ENCODE measurements at places on chromosomes 2 and 18. TPM values are rescaled to one million over a fixed set of nuclear protein-coding genes. Genes with fewer than 3 reads are reported as not detected.

Gene CIAO1
- 142 TPM for polyA plus RNA-seq

DNA sequence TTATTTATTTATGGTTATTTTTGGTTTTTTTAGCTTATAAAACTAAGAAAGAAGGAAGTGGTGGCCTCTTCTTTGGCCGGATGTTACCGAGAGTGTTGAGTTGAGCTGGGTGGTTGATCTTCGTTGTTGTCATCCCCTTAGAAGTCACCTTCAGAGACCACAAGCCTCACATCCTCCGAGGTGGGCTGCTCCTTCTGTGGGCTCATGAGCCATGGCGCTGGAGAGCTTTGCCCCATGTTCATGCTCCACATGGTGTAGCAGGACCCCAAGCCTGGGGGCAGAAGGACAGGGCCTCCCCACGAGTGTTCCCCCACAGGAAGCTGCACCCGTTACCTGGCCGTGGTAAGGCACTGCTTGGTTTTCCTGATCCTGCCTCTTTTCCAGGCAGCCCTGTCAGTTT, 23.4 kb downstream of the SNTG2 start:
- peaks cover 4% of the 10 kb centered on the region for H3K36me3 ChIP-seq
- peak overlapping the region; percentile 34 for H3K27ac ChIP-seq
- peak; percentile 24 for DNase-seq
- peak overlapping the region; percentile 44 for H3K4me3 ChIP-seq
- H3K4me1 ChIP-seq = peaks cover 48% of the 10 kb centered on the region

- DNase-seq = peak; percentile 34
- H3K36me3 ChIP-seq = no peaks in the 10 kb centered on the region
- H3K27ac ChIP-seq = peak overlapping the region; percentile 72
- H3K4me1 ChIP-seq = peaks cover 9% of the 10 kb centered on the region
- peaks cover 2% of the 10 kb centered on the region for H3K27me3 ChIP-seq
Observed at GRCh38 chr18:44679914-44680272, 795 bp upstream of the SETBP1 start.

GRCh38 chr2:27255187-27255586, 7.7 kb downstream of the SLC30A3 start:
- H3K27me3 ChIP-seq = peaks cover 16% of the 10 kb centered on the region
- DNase-seq = no peak
- no peak overlapping the region for H3K4me3 ChIP-seq
- H3K27ac ChIP-seq = no peak overlapping the region
- H3K4me1 ChIP-seq = no peaks in the 10 kb centered on the region
- H3K36me3 ChIP-seq = no peaks in the 10 kb centered on the region

- DNase-seq = no peak
- no peak overlapping the region for H3K4me3 ChIP-seq
- H3K4me1 ChIP-seq = peaks cover 4% of the 10 kb centered on the region
- peaks cover 7% of the 10 kb centered on the region for H3K27me3 ChIP-seq
Observed at GRCh38 chr2:45802499-45803138, 151.1 kb downstream of the PRKCE start.

Gene RSAD2
- 16.5 TPM for polyA plus RNA-seq

Gene CARF
- 5.4 TPM for polyA plus RNA-seq

DNA sequence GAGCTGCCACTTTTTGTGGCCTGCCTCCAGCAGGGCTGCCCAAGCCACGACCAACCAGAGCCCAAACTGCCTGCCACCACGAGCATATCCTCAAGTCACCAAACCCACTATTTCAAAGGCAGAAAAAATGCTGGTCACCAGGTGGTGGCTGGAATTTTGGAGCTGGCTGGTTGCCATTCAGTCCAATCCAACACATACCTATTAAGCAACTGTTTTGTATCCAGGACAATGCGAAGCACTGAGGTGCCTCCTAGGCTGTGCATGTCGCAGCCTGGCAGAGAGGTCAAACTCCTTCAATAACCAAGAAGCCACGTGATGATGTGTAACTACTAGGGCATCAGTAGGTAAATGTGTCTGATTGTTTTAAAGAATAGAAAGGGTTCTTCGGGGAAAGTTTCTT, 108.3 kb upstream of the PPP1CB start:
- H3K4me3 ChIP-seq = no peak overlapping the region
- no peaks in the 10 kb centered on the region for H3K36me3 ChIP-seq
- H3K27ac ChIP-seq = no peak overlapping the region
- no peaks in the 10 kb centered on the region for H3K4me1 ChIP-seq

Gene IRS1
- polyA plus RNA-seq = not detected

- H3K27ac ChIP-seq = no peak overlapping the region
- H3K4me1 ChIP-seq = no peaks in the 10 kb centered on the region
- DNase-seq = no peak
Observed at GRCh38 chr2:14517731-14518130, 114.8 kb upstream of the LRATD1 start.

GRCh38 chr2:101725515-101726192, 28.1 kb downstream of the MAP4K4 start:
- no peak overlapping the region for H3K27ac ChIP-seq
- no peaks in the 10 kb centered on the region for H3K36me3 ChIP-seq
- H3K4me1 ChIP-seq = peaks cover 86% of the 10 kb centered on the region
- no peak for DNase-seq
- no peak overlapping the region for H3K4me3 ChIP-seq

DNA sequence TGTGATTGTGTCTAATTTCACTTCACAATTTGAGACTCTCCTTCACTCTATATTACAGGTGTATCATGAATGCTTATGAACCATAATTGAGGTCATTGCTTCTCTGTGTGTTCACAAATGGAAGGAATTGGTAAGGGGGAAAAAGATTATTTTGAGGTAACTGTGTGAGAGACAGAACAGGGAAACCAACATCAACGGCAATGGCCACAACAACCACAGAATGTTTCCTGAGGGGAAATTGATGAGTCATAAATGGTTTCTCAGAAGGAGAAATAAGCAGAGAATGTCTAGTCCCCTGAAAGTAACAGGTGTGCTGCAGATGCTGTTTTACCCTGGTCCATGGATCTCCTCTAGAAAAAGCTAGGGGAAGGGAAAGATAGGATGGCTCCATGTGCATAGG, 361.2 kb upstream of the GALNT5 start:
- no peak overlapping the region for H3K27ac ChIP-seq
- no peak for DNase-seq
- no peaks in the 10 kb centered on the region for H3K4me1 ChIP-seq
- no peak overlapping the region for H3K4me3 ChIP-seq
- no peaks in the 10 kb centered on the region for H3K36me3 ChIP-seq

DNA sequence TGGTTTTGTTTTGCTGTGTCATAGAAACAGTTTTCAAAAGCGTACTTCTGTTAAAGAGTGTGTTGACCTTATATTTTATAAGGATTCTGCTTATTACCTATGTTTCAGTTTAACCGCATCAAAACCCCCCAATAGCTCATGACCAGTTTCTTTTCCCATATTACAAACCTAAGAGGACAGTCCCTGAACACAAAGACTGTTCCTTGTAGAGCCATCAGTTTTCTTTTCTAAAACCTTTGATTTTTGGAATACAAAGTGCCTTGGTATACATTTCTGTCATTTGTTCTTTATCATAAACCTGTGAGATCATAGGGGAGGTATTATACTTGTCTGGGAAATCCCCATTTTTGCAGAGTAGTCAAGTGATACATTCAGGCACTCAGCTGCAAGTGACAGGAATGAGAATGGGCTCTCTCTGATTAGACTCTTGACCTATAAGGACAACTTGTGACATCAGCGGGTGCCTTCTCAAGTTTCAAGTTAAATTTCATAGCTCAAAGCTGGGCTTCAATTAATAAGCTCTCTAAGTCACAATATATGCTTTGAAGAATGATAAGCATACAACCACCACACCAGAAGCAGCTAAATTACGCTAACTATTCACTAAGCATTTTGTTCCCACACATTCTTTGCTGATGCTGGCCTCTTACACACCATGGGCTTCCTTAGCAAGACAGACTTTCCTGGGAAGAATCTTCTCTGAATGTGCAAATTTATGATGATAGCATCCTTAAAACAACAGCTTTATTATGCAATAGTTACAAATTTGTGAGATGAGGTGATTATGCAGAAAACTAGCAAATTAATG, 97.5 kb upstream of the CD302 start:
- peaks cover 3% of the 10 kb centered on the region for H3K4me1 ChIP-seq
- peaks cover 6% of the 10 kb centered on the region for H3K36me3 ChIP-seq
- no peak overlapping the region for H3K27ac ChIP-seq
- no peak overlapping the region for H3K4me3 ChIP-seq
- DNase-seq = no peak

Gene CCDC85A
- polyA plus RNA-seq = not detected

Gene CDK15
- polyA plus RNA-seq = not detected

- no peaks in the 10 kb centered on the region for H3K36me3 ChIP-seq
- no peak overlapping the region for H3K27ac ChIP-seq
- no peak for DNase-seq
- no peaks in the 10 kb centered on the region for H3K4me1 ChIP-seq
Observed at GRCh38 chr2:238986491-238987351, 138.8 kb downstream of the TWIST2 start.

Gene TIA1
- polyA plus RNA-seq = 64.3 TPM

Gene C1QL2
- not detected for polyA plus RNA-seq

DNA sequence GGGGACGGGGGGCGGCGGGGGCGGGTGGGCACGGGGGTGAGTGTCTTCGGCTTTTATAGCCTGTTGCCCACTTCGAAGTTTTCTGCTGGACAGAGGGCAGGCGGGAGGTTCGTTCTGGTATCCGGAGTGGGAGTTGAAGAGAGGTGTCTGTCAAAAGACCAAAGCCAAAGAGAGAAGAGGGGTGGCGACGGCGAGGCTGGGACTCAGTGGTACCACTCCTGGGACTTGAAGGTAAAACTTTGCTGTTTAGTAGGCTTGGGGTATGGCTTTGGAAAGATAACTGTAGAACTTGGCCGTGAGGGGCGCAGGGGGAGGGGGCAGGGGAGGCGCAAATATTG, 215.8 kb upstream of the DTNA start:
- peaks cover 2% of the 10 kb centered on the region for H3K27me3 ChIP-seq
- H3K27ac ChIP-seq = no peak overlapping the region
- no peak for DNase-seq
- peaks cover 2% of the 10 kb centered on the region for H3K4me1 ChIP-seq
- no peak overlapping the region for H3K4me3 ChIP-seq

- no peaks in the 10 kb centered on the region for H3K4me1 ChIP-seq
- no peak overlapping the region for H3K4me3 ChIP-seq
- no peaks in the 10 kb centered on the region for H3K36me3 ChIP-seq
Observed at GRCh38 chr2:33023728-33024500, 77.2 kb downstream of the LTBP1 start.

Gene GPR39
- not detected for polyA plus RNA-seq

GRCh38 chr2:144854596-144854995, 334.7 kb upstream of the ZEB2 start:
- no peak overlapping the region for H3K27ac ChIP-seq
- peaks cover 3% of the 10 kb centered on the region for H3K36me3 ChIP-seq
- H3K4me3 ChIP-seq = no peak overlapping the region
- H3K27me3 ChIP-seq = peaks cover 3% of the 10 kb centered on the region
- no peaks in the 10 kb centered on the region for H3K4me1 ChIP-seq

GRCh38 chr2:3062476-3063260, 314.9 kb downstream of the EIPR1 start:
- H3K27ac ChIP-seq = no peak overlapping the region
- no peaks in the 10 kb centered on the region for H3K4me1 ChIP-seq
- no peaks in the 10 kb centered on the region for H3K36me3 ChIP-seq
- peaks cover 3% of the 10 kb centered on the region for H3K27me3 ChIP-seq
- DNase-seq = no peak

- no peak overlapping the region for H3K27ac ChIP-seq
- no peaks in the 10 kb centered on the region for H3K4me1 ChIP-seq
- no peaks in the 10 kb centered on the region for H3K36me3 ChIP-seq
Observed at GRCh38 chr2:106575955-106576354, 88.8 kb downstream of the CD8B2 start.

Gene EMILIN2
- polyA plus RNA-seq = 3.4 TPM

Gene PRKAG3
- not detected for polyA plus RNA-seq

Gene MEIS1
- 1.7 TPM for polyA plus RNA-seq

DNA sequence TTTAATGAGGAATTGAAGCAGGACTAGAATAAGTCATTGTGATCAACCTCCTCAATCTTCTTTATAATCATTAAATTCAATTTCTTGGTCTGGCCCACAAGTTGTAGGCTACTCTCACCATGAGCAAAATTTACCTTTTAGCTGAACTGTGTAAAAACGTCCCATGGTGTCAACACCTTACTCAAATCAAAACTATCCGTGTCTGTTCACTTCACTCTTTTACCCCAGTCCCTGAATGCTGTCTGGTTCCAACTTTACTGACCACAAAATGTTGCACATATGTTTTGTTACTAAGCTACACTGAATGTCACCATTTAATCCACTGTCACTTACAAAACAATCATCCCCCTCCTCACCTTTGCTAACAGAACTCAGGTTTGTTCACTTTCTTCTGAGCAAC, 951.6 kb upstream of the SLC39A10 start:
- no peaks in the 10 kb centered on the region for H3K27me3 ChIP-seq
- no peak for DNase-seq
- H3K36me3 ChIP-seq = no peaks in the 10 kb centered on the region
- no peaks in the 10 kb centered on the region for H3K4me1 ChIP-seq
- H3K27ac ChIP-seq = no peak overlapping the region

GRCh38 chr18:58303363-58303762, 259.3 kb downstream of the NEDD4L start:
- no peaks in the 10 kb centered on the region for H3K4me1 ChIP-seq
- no peak overlapping the region for H3K27ac ChIP-seq
- no peaks in the 10 kb centered on the region for H3K27me3 ChIP-seq

DNA sequence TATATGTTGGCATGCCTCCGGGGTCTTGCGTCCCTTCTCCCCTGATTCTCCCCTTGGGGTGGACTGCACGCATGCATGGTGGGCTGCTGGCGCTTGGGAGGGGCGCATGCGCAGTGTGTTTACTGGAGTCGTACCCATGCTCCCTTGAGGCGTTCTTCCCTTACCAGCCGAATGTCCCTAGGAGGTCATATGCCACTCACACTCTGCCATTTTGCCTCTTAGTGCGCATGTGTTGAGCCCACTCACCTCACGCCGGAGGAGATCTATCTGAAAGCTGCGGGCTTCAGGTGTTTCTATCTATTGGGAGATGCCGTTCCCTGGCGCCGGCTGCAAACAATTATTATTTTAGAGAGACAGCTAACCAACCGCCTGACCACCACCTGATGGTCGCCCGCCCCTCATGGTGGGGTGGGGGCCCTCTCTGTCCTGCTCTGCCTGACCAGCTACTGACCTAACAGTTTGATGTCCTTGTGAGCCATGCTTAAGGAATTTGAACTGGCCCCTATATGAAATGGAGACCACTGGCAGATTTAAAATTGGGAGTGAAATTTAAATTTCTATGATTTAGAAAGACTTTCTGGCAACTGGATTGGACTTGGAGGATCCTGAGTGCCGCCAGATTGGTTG, 179.6 kb downstream of the RNF144A start:
- H3K4me1 ChIP-seq = peaks cover 8% of the 10 kb centered on the region
- no peaks in the 10 kb centered on the region for H3K36me3 ChIP-seq
- no peak for DNase-seq

GRCh38 chr2:26849056-26849999, 1.4 kb downstream of the DPYSL5 start:
- no peak for DNase-seq
- H3K36me3 ChIP-seq = no peaks in the 10 kb centered on the region
- H3K27me3 ChIP-seq = peaks cover 21% of the 10 kb centered on the region
- H3K4me1 ChIP-seq = peaks cover 11% of the 10 kb centered on the region
- H3K4me3 ChIP-seq = peak overlapping the region; percentile 14
- H3K27ac ChIP-seq = no peak overlapping the region

Data from immature natural killer cell (primary cell).